ENCODE measurements at places on chromosomes 4 and X. TPM values are rescaled to one million over a fixed set of nuclear protein-coding genes. Genes with fewer than 3 reads are reported as not detected.

Gene RLIM
- 36.4 TPM for total RNA-seq

DNA sequence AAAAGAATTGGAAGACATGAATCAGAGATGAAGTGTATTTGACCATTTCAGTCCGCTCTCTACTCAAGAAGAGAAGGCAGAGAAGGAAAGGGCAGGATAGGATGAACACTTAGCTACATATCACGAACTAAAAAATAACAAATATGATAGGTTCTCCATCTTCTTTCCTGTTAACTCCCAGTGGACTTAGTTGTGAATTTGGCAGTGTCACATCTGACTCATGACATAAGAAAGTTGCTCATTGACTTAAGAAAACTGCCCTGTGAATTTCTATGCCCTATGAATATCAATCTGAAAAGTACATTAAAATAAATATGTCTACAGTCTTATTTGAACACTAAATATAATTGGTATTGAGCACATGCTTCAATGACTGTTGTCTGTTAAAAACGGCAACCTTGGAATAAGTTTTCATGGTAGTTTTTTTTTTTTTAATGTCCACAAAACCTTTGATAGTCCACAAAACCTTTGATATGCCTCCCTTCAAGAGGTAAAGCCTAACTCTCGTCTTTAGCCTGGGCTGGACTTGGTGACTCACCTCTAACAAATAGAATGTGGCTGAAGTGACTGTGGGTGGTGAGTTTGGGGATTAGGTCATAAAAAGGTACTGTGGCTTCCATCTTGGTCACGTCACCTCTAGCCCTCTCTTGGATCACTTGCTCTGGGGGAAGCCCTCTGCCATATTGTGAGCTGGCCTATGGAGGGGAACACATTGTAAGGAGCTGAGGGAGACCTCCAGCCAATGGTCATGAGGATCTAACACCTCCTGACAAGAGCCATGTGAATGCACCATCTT, 184.7 kb upstream of the S100G start:
- no peak for DNase-seq

DNA sequence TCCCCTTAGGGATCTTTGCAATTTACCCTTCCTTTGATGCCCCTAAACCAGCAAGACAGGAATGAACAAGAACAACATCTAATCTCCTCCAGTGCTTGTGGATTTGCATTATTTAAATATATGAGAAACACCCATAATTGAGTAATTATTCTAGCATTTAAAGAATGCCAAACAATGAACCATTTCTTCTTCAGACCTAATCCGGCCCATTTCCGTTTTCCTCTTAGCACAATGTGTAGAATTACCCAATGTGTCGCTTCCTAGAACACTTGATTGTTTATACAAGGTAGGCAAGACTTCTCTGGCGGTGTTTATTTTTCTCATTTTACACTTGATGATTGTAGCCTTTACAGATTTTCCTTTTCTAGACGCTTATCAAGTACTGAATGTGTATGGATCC, 43.5 kb downstream of the CLDN34 start:
- DNase-seq, result no peak

GRCh38 chrX:20143561-20143960, 1.9 kb upstream of the EIF1AX start:
- no peak for DNase-seq

DNA sequence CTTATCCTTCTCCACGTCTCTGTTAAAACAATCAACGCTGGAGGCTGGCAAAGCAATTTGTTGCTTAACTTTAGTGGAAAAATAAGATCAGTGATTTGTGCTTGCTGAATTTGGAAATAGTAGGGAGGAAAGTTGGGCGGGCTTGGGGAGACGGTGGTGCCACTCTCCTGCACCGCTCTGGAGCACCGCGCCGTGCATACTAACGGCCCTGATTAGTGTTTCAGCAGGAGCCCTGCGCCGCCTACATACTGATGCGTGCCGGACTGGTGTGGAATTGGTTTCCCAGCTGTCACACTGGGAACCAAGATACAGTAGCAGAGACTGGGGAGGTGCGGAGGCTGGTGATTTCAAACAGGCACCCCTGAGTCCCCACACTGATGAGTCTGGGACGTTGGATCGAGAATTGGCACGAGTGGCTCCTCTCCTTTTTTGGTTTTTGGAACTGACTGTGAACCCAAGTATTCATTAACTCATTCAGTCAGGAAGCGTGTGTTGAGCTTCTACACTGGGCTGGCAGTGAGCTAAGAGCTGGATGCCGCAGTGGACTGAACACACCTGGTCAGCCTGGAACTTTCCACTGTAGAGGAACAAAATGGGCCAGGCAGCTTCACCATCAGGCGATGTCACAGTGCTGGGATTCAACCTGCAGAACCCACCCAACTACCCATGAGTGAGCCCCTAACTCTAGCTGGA, 29.0 kb upstream of the PSAPL1 start:
- DNase-seq, result no peak

Gene TLR2
- total RNA-seq, result 0.12 TPM

DNA sequence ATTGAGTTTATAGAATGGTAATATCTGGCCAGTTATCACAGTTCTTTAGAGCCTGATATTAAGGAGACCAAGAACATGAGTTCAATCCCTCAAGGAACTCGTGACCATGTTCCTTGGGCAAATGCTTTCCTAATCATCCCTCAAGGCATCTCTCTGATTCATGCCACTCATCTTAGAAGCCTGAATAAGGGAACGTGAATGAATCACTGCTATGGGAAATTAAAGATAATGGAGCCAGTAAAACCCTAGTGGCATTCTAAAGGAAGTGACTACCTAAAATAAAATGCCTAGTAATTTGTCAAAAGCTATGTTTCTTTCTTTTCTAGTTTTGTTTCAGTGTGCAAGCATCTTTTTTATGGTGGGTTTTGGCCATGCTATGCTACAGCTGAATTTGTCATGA, 1161.3 kb downstream of the C4orf33 start:
- no peak for DNase-seq

- DNase-seq, result no peak
Measured at GRCh38 chrX:15988661-15989603, 134.3 kb upstream of the AP1S2 start.

Gene RADX
- total RNA-seq, result 8.0 TPM

- DNase-seq, result no peak
Measured at GRCh38 chr4:17781300-17782287, at the start of gene FAM184B. FAM184B (minus strand) TSS chr4:17781621; CDS start chr4:17781299, 322 bp downstream.

Gene LRIT3
- 0.47 TPM for total RNA-seq

DNA sequence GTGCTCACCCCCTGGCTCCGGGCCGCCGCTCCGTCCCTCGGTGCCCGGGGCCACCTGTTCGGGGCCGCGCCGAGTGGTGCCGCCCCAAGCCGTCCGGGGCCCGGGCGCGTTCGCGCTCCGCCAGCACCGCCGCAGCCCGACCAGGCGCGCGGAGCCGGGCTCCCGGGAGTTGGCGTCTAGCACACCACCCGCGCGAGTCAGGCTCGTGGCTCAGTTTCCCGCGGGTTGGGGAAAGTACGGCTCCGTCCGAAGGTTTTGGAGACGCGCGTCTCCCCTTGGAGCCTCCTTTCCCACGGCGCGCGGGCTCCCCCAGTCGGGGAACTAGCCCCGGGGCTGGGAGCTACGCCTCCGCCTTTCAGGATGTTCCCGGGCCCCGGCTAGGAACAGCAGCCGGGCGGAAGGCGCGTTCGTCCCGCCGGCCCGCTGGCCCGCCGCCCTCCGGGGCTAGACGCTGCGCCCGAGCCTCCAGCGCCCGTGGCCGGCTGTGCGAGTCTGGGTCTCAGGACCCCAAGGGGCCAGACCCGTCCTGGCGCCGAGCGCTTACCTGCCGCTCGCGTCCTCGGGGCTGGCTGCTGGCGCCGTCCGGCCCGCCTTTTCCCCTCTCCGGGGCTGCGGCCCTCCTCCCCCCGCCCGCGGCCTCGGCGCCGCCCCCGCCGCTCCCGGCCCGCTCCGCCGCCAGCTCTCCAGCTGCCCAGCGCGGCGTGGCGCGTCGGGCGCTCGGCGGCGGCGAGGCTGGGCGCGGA, at the start of gene ADGRG2:
TSS of gene ADGRG2 (minus strand) at position 571 of the 743 bp plus-strand sequence. CDS start 53,634 bp downstream, outside the sequence.
- no peak for DNase-seq

Measured in HCT116 (cell line).